BE2C (cell line): ENCODE measurements at places on chromosomes 2 and 18.
A peak's percentile ranks its signal among the peaks of the same experiment; 100 is the strongest.

- peak; percentile 96 for DNase-seq
Observed at GRCh38 chr2:241354668-241355658, 1.1 kb upstream of the FARP2 start.

DNA sequence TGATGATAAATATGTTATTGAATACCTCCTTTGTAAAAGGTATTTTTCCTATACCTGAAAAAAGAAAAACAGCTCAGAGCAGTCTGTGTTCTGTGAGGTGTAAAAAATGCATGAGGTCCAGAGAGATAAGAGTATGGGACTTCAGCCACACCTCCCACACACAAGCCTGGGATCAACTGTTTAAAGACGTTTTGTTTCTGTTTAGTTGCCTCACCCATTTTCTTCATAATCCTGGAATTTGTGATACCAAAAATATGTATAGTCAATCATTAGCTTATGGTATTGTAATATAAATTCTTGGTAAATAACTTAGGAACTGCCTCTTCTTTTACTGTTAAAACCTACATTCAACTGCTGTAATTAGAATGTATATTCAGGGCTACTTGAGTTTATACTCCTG is 1322.9 kb upstream of the TMEFF2 start:
- DNase-seq = no peak

DNA sequence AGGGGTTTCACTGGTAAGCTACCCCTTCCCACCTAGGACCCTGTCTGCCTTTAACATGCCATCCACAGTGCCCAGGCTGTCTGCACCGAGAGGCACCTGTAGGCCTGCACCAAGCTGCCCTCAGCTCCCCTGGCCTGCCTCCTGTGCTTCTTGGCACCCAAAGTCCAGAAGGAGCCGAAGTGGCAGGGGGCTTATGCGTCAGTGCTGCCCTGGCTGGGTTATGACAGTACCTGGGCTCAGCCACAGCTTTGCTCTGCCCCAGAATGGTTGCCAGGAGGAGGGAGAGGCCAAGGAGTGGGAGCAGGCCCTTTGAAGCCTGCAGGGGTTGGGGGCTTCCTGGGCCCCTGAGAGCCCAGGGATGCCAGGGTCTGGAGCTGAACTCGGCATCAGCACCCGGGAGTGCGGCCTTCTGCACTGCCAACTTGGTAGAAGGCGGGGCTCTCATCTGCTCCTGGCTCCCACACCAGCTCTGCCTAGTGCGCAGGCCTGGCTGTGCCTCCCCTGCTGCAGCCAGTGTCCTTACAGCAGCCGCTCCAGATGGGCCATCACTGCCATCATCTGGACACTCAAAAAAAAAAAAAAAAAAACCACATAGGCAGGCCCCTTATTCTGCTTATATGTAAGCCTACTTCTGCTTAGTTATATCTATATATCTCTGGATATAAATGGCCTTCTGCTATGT is 155.4 kb downstream of the THSD7B start:
- peak; percentile 17 for DNase-seq

DNA sequence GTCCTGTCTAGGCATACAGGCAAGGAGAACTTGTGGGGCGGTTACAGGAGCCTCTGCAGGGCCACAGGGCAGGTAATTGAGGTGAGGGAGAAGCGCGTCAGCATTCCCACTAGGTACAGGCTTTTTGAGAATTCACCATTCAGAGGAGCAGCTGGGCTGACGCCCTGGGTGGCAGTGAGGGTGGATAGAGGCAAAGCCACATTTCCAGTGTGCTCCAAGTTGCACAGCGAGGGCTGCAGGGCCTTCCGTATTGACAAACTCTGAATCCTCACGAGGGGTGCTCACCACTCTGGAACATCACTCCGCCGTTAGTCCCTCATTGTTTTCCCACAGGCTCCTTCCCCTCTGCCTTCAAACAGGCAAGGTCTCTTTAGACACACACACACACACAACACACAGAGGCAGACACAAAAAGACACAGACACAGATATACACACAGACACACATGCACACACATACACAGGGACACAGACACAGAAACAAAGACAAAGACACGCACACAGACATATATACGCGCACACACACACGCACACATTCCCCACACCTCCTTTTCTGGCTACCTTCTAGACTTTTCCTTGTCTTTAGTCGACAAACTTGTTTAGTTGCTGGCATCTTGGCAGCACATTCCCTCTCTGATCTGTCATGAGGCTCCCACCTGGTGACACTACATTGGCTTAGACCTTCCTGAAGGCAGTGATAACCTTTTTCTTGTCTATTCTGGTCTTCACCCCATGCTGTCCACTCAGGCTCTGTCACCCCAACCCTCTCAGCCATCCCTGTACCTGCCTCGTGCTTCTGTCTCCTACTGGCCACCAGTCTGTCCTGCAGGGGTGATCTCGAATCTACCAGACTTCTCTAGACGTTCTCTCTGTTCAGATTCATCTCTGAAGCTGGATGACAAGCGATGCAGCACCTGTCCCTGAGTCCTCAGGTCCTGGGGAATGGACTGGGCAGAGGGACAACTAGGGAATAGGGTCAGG is 136.8 kb downstream of the ALPK2 start:
- DNase-seq = no peak

- DNase-seq = peak; percentile 85
Observed at GRCh38 chr2:64989126-64989981, at the start of gene SLC1A4. TSS of gene SLC1A4 (plus strand) at chr2:64989399. CDS start at chr2:64989644, 245 bp downstream.

DNA sequence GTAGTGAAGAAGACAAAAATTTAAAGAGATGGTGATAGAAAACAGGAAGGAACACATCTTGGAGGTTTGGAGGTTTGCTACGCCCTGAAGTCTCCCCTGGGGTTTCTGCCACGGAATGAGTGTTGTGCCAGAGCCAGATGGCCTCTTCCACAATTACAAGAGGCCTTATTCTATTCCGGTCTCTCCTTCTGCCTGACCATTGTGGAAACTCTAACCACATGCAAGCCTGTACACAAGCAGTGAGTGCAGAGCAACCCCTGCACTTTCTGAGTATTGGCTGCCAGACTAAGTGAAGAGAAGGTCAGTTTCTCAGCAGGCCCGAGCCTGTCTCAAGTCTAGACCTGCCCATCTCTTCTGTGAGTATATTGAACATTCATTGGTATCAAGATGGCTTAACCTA is 22.7 kb upstream of the MYO1B start:
- DNase-seq = peak; percentile 40

DNA sequence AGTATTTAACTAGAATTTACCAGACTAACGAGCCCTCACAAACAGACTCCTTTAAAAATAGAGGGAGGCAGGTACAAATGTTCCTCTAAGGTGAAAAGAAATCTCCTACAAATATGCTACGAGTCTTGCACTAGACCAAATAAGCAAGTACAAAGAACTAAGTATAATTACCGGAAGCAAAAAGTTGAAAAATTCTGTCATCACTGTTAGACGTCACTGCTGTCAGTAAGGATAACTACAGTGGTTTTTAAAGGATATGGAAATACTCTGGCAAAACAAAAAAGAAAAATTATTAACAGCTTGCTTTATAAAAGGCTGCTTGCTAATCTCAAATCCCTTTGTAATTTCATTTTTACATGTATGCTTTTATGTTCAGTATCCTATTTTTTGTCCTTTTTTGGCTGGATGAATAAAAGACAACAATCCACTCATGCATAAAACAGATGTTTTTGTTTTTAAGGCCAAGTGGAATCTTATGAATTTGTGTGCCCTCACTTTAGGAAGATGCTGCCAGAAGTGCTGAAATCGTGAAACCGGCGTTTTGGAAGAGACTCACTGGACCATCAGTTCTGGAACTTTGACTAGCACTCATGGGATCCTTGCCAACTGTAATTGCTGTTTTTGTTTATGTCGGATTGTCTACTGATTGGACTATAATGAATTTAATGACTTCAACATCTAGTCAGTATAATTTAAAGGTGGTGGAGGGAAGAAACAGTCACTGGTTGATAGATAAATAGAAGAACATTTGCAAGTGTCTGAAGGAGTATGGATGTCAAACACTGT is 6.7 kb downstream of the ZNF521 start:
- no peak for DNase-seq

GRCh38 chr18:44679056-44679913 is 1.4 kb upstream of the SETBP1 start:
- DNase-seq = peak; percentile 74

GRCh38 chr2:159362816-159363251 is 76.3 kb upstream of the WDSUB1 start:
- DNase-seq = no peak

- no peak for DNase-seq
Observed at GRCh38 chr2:206361407-206362045, 81.8 kb upstream of the ADAM23 start.

DNA sequence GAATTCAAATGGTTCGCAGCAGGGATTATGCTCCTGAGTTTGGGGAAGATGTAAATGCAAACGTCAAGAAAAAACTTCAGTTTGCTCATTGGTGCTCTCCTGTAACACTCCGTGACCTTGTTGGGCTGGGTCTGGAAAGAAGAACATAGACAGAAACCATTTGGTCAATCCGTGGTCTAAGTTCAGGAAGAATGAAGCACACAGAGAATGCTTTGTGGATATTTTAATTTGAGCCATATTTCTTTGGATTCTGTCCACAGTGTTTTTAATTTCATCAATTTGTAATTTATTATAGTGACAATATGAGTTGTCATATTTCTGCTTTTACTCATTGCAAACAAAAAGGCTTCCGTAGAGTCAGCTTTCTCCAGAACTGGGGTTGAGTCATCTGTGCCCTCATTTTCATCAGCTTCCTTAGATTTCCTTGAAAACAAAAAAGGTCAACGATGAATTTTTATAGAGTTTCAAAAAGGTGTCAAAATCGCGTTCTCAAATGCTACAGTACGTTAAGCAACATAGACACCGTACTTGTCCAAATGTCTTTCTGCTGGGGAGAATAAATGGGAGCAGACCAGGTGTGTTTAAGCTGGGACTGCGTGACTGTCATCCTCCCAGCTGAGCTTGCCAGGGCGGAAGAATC is 606.4 kb downstream of the RNF144A start:
- DNase-seq = no peak

- no peak for DNase-seq
Observed at GRCh38 chr2:135821190-135821589, 15.8 kb downstream of the LCT start.

DNA sequence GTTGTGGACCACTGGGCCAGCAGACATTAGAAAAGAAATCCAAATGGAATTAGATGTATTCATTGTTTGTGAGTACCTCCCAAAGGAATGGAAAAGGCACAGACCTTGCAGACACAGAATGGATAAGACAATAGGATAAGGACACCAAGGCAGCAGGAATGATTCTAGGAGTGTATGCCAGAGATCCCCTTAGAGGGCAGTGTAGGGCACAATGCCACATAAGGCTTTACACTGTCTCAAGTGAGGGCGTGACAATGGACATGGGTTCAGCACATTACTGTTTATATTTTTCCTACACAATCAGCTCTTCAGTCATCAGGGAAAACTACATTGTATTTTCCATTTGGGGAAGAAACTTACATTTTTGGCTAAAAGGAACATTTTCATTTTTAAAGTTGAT is 250.9 kb downstream of the PTH2R start:
- DNase-seq = no peak

- no peak for DNase-seq
Observed at GRCh38 chr2:57869758-57870344, 176.8 kb upstream of the VRK2 start.

DNA sequence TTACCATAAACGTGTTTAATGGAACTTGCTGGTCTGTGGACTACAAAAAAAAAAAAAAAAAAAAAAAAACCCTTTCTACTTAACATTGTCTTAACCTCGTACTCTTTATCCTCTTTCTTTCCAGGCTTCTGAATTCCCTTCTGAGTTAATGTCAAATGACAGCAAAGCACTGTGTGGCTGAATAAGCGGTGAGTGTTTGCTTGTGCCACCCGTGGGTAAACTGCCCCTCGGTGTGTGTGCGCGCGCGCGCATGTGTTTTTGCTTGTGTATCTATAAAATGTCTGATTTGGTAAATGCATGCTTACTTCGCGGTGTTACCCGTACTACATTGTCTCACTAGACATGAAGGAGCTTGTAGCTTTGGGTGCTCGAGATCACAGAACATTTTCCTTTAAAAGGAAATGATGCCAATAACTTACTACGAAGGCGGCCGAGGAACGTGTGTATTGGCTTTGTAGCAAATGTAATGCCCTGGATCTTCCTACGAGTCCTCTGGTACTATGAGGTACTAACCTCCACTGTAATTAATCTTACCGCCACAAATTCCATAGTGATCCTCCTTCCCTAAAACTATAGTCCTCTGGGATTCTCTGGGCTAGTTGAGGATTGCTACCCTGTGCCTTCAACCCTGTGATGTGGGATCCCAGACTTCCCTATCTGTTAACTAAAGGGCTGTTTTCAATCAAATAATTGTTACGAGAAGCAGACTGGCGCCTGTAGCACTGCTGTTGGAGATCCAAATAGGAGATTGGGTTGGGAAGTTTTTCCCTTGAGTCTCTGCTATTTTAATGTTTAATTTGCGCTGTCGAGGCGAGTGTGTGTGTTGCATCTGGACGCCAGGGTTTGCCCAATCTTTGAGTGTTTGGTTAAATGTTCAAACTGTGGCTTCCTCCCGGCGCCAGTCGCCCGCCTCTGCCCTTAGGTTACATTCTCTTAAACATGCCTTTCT is 1.1 kb downstream of the ID2 start:
- DNase-seq = peak; percentile 79

DNA sequence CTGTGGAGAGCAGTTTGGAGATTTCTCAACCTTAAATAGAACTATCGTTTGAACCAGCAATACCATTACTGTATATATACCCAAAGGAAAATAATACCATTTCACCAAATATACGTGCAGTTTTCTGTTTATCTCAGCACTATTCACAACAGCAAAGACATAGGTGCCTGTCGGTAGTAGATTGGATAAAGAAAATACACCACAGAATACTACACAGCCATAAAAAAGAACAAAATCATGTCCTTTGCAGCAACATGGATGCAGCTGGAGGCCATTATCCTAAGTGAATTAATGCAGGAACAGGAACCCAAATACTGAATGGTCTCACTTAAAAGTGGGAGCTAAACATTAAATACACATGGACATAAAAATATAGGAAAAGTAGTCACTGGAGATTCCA is 81.3 kb downstream of the SMCHD1 start:
- DNase-seq = no peak

DNA sequence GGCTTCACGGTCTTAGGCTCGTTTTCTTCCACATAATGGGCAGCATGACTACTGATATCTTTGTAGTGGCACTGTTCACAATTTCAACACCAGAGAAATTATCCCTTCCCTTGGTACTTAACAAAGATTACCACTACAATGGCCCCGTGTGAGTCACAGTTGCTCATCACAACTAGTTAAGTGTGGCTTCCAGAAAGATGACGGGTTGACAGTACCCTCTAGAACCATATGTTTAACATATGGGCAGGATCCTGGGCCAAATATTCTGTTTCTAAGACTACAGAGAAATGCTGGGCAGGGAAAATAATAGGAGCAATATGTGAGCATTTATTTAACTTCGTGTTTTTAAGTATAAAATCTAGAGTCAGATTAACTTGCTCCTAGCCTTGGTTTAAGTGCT is 780.1 kb upstream of the LINC00305 start:
- no peak for DNase-seq

GRCh38 chr2:142104134-142104758 is 26.6 kb downstream of the LRP1B start:
- DNase-seq = no peak

- DNase-seq = peak; percentile 40
Observed at GRCh38 chr2:27954771-27955383, 64.3 kb downstream of the BABAM2 start.

- DNase-seq = no peak
Observed at GRCh38 chr2:47899915-47900816, 6.1 kb downstream of the FBXO11 start.
